AG04450 (cell line): ENCODE measurements at places on chromosomes 2 and 18.

DNA sequence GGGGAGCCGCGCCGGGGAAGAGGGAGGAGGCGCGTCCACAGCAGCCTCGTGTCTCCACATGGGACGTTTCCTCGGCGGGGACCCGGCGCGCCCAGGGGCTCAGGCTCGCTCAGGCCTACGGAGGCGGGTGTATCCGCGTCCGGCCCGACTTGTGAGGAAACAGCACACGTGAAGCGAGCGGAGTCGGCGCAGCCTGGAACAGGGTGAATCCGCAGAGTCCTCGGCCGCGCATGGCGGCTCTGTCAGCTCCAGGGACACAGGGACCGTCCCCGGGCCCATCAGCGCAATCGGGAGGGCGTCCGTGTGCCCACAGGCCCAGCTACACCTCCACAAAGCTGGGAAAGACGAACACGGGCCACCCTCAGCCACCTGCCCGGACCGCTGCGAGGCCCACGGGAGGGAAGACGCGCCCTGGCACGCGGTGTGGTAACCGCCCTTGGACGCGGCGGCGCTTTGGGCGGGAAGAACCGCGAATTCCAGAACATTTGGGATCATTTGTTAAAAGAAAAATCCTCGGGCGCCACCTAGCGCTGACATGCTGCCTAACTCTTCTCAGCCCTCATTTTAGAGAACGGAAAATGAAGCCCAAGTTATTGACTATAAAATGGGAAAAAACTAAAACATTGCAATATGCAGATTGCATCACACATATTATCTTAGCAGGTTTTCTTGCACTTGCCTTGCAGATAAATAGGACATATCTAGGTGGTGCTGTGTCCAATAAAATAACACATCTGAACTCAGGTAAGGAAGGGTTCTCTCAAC lies 40.4 kb downstream of the TMEM18 start:
- peak; percentile 8 for DNase-seq

DNA sequence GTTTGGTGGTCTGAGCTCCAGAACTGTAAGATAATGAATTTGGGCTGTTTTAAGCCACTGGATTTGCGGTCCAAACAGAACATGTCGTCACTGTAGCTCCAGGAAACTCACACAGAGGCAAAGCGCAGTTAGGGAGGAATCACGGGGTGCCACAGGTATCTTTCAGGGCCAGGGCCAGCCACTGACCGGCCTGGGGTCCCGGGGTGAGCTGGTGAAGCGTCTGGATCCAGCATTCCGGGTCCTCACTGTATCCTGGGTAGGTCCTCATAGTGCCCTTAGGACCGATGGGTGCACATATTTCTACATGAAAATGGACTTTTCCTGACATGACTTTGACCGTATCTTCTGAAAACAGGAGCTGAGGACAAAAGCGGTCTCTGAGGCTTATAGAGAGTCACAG lies 196.0 kb upstream of the HDAC4 start:
- no peak for DNase-seq

DNA sequence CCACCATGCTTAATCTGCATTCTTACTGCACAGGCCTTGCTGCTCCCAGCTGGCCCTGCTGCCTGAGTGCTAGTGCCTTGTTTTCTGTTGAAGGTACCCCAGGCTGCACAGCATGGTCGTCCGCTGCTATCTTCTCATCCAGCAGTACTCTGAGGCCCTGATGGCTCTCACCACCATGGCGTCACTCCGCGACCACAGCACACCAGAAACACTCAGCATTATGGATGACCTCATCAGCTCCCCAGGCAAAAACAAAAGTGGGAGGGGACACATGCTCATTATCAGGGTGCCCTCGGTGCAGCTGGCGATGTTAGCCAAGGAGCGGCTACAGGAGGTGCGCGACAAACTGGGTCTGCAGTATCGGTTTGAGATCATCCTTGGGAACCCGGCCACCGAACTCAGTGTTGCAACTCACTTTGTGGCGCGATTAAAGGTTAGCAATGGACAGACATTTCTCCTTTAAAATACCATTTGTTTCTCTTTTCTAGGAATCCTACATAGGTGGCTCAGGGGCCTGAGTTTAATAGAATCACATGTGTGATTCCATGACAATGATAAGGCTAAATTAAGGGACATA lies 110.5 kb downstream of the ESCO1 start:
- no peak for DNase-seq

- DNase-seq: no peak
Measured at GRCh38 chr18:45526114-45526841, 89.0 kb upstream of the SLC14A2 start.

DNA sequence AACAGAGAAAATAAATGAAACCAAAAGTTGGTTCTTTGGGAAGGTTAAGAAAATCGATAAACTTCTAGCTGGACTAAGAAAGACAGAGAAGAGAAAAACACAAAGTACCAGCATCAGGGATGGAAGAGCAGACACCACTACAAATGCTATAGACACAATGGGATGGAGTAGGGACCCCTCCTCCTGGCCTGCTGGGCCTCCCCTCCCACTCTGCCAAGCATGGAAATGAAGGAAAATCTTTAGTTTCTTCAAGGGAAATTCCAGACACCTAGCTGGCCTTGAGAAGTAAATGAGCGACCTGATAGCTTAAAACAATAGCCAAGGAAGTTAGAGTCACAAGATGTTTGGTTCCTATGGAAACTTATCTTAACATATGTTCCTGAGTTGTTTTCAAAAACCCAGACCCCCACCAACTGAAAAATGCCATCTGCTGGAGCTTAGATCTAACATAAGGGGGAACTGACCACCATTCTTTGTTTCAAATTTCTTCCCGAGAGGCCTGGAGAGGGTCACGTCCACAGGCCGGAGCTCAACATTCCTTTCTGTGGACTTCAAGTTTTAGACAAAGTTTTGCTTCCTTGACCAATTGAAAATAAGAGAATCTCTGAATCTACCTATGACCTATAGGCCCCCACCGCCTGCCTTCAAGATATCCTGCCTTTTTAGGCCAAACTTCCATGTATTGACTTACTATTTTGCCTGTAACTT lies 101.9 kb downstream of the BIN1 start:
- no peak for DNase-seq

DNA sequence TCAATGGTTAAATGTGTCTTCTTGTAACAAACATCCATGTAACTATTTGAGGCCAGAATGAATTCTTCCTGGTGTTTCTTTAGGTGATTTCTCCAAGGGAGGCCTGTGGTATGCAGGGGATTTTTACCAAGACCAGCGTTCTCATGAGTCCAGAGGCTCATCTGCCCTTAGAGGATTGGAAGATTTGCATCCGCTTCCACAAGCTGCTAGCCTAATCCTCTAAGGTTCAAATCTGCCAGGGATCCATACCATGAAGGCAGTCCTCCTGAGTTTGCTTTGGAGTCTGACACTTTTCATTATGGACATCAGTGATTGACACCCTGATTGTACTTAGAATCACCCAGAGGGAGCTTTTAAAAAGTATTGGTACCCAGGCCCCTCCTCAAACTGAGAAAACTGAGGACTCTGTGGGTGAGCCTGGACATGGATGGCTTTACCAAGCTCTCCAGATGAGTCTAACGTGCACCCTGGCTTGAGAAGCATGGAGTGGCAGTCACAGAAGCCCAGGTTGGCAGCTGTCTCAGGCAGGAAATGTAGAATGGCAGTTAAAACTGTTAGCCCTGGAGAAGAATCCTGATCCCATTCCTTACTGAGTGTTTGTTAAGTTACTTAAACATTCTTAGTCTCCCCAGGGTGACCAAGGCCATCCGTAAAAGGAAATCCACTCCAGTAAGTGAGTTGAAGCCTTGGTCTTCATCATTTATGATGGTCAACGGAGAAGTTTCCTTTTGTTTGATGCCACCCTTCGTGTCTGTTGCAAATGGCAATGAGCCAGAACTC lies 95.3 kb upstream of the RMDN2 start:
- DNase-seq: no peak

DNA sequence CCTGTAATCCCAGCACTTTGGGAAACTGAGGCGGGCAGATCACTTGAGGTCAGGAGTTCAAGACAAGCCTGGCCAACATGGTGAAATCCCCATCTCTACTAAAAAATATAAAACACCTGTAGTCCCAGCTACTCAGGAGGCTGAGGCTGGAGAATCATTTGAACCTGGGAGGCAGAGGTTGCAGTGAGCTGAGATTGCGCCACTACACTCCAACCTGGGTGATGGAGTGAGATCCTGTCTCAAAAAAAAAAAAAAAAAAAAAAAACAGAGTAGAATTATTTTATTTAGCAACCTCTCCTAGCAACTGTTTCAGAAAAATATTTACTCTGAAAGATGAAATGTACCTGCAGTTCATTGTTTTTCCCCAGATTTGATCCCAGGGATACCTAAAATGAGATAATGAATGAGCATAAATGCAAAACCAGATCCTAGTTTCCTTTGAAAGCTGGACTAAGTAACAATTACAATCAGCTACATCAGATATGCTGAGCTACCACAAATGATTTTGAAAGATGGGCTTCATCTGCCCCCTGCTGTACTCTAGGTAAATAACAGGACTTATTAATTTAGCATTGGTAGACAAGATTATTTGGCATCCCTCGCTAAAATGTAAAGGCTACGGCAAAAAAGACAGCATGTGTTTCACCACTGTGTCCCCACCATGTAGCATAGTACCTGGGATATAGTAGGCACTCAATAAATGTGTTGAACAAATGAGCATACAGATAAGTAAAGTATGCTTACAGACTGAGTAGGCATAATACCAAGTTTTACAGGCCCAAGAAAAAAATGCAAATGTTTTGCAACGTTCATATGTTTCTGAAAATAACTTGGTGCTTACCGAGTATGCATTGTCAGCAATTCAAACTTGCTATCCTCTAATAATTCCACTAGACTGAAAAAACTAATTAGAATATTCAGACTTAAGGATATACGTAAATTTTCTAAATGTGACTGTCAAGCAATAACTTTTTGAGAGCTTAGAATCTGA lies 102.5 kb downstream of the ATL2 start:
- peak; percentile 72 for DNase-seq

GRCh38 chr18:33844232-33844631 lies 266.2 kb downstream of the ASXL3 start:
- DNase-seq: no peak

DNA sequence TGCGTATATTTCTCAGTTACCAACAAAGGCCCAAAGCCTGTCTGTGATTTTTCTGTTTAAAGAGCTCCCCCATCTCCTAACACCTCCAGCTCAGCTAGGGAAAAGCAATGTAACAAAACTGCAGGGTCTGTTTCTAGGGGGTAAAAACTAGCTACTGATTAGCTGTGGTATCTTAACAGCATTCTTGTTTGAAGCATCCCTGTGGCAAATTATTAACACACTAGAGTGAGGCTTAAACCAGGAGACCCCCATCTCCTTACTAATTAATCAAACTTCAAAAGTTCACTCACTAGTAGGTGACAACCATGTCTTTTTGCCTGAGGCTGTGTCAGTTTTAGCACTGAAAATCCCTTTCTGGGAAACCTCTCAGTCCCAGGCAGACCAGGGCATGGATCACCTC lies 186.2 kb upstream of the PARD3B start:
- no peak for DNase-seq

DNA sequence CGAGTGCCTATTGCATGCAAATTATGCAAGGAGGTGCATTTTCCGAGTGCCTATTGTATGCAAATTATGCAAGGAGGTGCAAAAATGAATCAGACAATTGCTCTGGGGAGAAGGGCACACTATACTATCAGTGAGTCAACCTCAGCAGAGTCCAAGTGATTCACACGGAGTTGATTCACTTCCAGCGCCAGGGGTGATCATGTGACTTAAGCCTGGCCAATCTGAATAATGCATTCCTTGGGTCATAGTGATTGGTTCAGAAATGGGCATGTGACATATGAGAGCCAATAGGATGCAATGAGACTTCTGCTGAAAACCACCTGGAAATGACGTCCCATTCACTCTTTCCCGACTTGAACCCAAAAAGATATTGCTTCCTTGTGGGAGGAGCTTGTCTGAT lies 152.2 kb downstream of the DAW1 start:
- DNase-seq: no peak

DNA sequence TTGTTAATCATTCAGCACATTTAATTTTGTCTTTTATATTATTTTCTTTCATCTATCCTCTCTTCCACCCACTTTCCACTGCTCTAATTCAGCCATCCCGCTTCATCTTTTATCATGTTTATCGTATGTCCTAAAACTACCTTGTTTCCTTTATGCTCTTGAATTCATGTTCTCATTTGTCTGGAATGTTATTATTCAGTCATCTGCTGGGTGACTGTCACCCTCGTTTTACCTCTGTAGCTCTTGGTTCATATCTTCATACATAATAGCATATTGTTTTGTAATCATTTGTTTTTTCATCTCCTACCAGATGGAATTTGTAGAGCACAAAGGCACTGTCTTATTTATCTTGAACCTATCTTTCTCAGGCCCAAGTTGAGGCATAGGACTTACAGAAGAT lies 37.0 kb downstream of the SMCHD1 start:
- DNase-seq: no peak

GRCh38 chr2:73703675-73704074 lies 33.5 kb downstream of the TPRKB start:
- DNase-seq: no peak

DNA sequence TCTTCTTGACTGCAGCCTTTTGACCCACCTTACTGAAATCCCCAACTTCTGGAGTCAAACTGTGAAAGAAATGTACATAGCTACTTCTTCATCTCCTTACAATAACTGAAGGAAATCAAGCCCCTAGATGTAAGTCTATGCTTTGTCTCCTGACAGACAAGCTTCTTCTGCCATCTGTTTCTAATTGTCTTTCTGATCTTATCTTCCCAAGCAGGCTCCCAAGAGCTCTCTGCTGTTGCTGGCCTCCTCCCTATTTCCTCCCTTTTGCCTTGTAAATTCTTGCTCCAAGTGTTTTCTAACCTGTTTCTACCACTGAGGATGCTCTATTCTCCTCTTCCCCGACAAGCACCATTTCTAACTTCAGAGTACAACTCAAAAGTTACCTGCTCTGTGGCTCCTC lies 77.4 kb upstream of the OSR1 start:
- no peak for DNase-seq

GRCh38 chr2:95159690-95160449 lies at the start of gene ZNF514:
TSS of gene ZNF514 (minus strand) at chr2:95159848. CDS start at chr2:95153253, 6,595 bp downstream.
- peak; percentile 23 for DNase-seq

DNA sequence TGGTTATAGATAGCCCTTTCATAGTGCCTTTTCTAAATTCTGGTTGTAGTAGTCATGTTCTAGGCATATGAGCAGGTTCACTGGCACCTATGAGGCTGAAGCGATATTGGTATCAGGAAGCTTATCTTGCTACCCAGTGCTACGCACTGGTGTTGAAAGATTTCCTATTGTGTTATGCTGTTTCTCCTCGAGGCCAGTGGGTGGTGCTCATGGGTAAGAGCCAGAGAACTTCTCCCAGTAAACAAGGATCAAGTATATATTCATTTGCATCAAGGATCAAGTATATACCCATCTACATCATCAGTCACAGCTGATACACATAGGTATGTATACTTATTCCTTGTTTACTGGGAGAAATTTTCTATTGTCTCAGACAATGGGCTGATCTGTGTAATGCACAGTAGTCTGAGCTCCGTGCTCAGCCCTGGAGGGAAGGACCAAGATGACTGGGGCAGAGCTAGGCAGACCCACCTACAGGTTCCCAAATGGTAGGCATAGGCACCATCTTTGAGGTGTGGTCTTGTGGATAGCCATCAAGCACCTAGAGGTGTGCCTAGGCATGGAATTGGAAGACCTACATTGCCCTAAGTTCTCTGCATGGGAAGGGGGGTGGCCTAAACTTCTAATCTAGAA lies 101.2 kb upstream of the GALNT13 start:
- no peak for DNase-seq

GRCh38 chr2:38268691-38269327 lies 108.3 kb downstream of the ATL2 start:
- peak; percentile 46 for DNase-seq

GRCh38 chr2:121550669-121551068 lies 20.0 kb downstream of the RNU4ATAC start:
- DNase-seq: no peak
